CD8-positive, alpha-beta memory T cell (primary cell): ENCODE measurements at places on chromosomes 11 and 22. TPM values are rescaled to one million over a fixed set of nuclear protein-coding genes. Genes with fewer than 3 reads are reported as not detected.

Gene MTFP1
- total RNA-seq = 104 TPM

Gene SCUBE2
- 0.47 TPM for total RNA-seq

Gene CATSPER1
- not detected for total RNA-seq

Gene DENND6B
- total RNA-seq = 4.3 TPM

Gene MYEOV
- not detected for total RNA-seq

GRCh38 chr11:59534676-59535075, 23.3 kb downstream of the OR4D9 start:
- no peaks in the 10 kb centered on the region for H3K4me1 ChIP-seq
- no peaks in the 10 kb centered on the region for H3K27me3 ChIP-seq
- no peak for DNase-seq
- no peaks in the 10 kb centered on the region for H3K36me3 ChIP-seq
- no peak overlapping the region for H3K4me3 ChIP-seq

- H3K4me1 ChIP-seq = no peaks in the 10 kb centered on the region
- no peak overlapping the region for H3K4me3 ChIP-seq
- no peak overlapping the region for H3K27ac ChIP-seq
- H3K27me3 ChIP-seq = peaks cover 7% of the 10 kb centered on the region
- no peaks in the 10 kb centered on the region for H3K36me3 ChIP-seq
Observed at GRCh38 chr11:116193321-116194131, 579.3 kb downstream of the BUD13 start.

GRCh38 chr11:57940044-57940756, 83.5 kb upstream of the OR9Q1 start:
- no peaks in the 10 kb centered on the region for H3K27me3 ChIP-seq
- no peak overlapping the region for H3K27ac ChIP-seq
- H3K4me1 ChIP-seq = no peaks in the 10 kb centered on the region
- H3K4me3 ChIP-seq = no peak overlapping the region

DNA sequence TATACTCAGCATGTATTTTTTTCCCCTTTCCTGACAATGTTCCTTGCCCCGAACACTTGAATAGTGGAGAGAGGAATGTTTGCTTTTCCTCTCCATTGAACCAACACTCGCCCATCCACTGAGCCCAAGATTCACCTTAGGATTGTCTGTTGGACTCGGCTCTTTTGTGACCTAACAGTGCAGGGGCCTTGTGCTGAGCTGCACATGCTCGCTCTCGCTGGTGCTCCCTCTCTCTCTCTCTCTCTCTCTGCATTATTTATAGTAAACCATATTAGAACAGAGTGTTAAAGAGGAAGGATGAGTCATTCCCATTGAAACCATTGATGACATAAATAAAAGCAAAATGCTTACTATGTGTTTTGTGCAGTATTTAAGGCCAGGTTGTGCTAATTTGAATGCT, 20.7 kb downstream of the ZBTB16 start:
- no peak for DNase-seq
- no peaks in the 10 kb centered on the region for H3K36me3 ChIP-seq
- no peak overlapping the region for H3K4me3 ChIP-seq
- no peaks in the 10 kb centered on the region for H3K27me3 ChIP-seq
- H3K27ac ChIP-seq = no peak overlapping the region

DNA sequence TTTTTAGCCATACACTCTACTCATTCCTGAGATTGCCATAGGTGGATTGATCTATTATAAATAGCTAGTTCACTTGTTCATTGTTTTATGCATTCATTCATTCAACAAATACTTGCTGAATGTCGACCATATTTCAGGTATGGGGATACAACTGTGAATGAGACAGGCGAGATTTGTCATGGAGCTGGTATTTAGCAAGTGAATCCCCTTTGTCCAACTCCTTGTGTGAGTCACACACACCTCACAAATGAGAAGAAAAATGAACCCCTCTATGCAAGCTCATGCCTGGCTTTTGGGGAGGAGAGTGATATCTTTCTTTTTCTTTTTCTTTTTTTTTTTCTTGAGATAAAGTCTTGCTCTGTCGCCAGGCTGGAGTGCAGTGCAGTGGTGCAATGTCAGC, 1.8 kb upstream of the AMPD3 start:
- peaks cover 61% of the 10 kb centered on the region for H3K4me1 ChIP-seq
- no peak overlapping the region for H3K4me3 ChIP-seq
- DNase-seq = no peak
- no peak overlapping the region for H3K27ac ChIP-seq
- no peaks in the 10 kb centered on the region for H3K36me3 ChIP-seq
- no peaks in the 10 kb centered on the region for H3K27me3 ChIP-seq

DNA sequence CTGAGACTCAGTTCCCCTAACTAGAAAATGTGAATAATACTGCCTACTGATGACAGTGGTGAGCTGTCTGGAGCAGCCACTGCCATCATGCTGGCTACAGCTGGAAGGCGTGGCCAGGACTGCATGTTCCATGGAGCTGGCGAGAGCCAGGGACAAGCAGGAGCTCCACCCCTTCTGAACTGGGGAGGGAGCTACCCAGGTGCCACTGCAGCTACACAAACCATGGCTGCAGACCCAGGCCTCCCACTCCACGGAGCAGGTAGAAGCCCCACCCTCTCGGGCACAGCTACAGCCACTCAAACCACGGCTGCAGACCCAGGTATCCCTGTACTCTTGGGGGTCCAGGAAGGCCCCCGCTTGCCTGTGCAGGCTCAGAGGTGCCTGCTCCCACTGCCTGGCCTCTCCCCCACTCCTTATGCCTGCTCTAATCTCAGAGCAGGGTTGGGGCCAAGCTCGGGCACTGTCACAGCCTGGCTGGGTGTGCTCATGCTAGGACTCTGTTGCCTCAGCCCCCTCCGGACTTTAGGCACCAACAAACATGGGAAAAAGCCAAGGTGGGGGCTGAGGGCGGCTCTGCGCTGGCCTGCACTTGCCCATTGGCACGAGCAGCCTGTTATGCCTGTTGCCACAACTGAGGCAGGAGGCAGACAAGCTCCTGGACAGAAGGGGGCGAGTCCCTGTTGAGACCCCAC, 51.7 kb downstream of the RAB30 start:
- H3K36me3 ChIP-seq = no peaks in the 10 kb centered on the region
- H3K27me3 ChIP-seq = no peaks in the 10 kb centered on the region
- H3K27ac ChIP-seq = no peak overlapping the region
- H3K4me1 ChIP-seq = peaks cover 9% of the 10 kb centered on the region
- H3K4me3 ChIP-seq = no peak overlapping the region
- DNase-seq = no peak

DNA sequence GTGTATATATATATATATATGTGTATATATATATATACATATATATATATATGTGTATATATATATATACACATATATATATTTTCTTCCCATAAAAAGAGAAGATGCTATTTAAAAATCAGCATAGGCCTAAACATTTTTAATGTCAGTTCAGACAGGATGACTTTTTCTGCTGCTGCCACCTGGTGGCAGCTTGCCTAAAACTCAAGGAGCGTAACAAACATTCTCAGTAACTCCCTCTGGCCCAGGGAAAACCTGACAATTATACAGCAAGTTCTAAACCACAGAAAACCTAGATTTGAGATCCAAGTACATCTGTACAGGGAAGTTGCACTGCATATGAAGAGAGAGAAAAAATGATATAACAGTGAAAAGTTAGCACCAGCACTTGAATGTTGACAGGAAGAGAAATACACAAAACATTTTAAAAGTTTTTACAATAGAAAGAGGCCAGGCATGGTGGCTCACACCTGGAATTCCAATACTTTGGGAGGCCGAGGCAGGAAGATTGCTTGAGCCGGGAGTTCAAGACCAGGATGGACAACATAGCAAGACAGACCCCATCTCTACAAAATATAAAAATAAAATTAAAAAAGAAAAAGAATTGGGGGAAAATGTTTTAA, 16.6 kb downstream of the OR8A1 start:
- DNase-seq = peak; percentile 10
- H3K4me1 ChIP-seq = no peaks in the 10 kb centered on the region
- H3K36me3 ChIP-seq = no peaks in the 10 kb centered on the region
- H3K4me3 ChIP-seq = no peak overlapping the region
- no peak overlapping the region for H3K27ac ChIP-seq
- no peaks in the 10 kb centered on the region for H3K27me3 ChIP-seq

DNA sequence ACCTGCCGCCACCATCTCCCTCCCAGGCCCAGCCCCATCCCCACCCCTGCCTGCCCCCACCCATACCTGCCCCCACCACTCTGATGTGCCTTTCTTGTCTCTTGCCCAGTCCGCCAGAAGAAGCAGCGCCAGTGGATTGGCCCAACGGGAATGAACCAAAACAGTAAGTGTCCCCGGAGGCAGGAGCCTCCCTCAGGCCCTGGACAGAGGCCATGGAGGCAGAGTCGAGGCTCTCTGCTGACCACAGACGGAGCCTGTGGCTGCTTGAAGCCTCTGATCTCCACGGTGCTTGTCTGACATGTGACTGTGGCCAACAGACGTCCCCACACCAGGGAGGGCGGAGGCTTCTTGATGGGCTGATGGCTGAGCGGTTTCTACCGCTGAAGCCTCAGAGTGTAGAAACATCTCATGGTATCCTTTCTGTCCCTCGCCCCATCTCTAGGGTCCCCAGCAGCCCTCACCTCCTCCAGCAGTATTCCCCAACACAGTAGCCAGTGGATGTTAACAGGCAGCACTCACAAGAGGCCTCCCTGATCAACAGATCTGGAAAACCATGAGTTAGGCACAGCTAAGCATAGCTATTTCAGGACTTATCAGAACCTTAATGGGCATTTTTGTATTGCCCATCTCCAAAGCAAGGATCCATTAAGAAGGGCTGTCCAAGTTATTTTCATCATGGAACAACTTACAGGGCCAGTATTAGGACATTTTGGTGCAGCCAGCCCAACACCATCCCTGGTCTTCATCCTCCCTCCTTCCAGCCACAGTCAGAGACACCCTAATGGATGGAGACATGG, 21.7 kb downstream of the CD5 start:
- H3K27me3 ChIP-seq = no peaks in the 10 kb centered on the region
- no peak for DNase-seq
- H3K36me3 ChIP-seq = peaks cover 59% of the 10 kb centered on the region
- H3K4me3 ChIP-seq = no peak overlapping the region
- H3K27ac ChIP-seq = no peak overlapping the region

DNA sequence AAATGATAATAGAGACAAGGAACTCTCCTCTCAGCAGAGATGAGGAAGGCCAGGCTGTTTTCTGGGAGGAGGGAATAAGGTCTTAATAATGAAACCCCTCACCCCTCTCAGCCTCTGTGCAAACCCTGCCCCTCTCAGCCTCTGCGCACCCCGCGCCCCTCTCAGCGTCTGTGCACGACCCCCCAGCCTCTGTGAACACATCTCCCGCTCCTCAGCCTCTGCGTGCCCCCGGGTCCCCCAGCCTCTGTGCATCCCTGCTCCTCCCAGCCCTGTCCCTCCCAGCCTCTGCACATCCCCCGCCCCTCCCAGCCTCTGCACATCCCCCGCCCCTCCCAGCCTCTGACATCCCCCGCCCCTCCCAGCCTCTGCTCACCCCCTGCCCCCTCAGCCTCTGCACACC, 837.8 kb downstream of the TBC1D22A start:
- H3K27me3 ChIP-seq = no peaks in the 10 kb centered on the region
- H3K27ac ChIP-seq = no peak overlapping the region
- no peaks in the 10 kb centered on the region for H3K4me1 ChIP-seq
- DNase-seq = no peak
- no peaks in the 10 kb centered on the region for H3K36me3 ChIP-seq
- H3K4me3 ChIP-seq = no peak overlapping the region

DNA sequence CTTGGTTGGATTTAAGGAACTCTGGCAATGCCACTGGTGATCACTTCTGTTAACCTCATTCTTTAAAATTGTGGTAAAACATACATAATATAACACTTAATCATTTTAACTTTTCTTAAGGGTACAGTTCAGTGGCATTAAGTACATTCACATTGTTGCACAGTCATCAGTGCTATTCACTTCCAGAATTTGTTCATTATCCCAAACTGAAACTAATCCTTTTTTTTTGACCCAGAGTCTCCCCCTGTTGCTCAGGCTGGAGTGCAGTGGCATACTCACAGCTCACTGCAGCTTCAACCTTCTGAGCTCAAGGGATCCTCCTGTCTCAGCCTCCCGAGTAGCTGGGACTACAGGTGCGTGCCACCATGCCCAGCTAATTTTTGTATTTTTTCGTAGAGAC, 10.6 kb downstream of the ELF5 start:
- no peak overlapping the region for H3K4me3 ChIP-seq
- H3K27ac ChIP-seq = no peak overlapping the region
- no peaks in the 10 kb centered on the region for H3K36me3 ChIP-seq
- H3K27me3 ChIP-seq = no peaks in the 10 kb centered on the region
- no peak for DNase-seq
